ENCODE measurements at places on chromosomes 6 and 20.

DNA sequence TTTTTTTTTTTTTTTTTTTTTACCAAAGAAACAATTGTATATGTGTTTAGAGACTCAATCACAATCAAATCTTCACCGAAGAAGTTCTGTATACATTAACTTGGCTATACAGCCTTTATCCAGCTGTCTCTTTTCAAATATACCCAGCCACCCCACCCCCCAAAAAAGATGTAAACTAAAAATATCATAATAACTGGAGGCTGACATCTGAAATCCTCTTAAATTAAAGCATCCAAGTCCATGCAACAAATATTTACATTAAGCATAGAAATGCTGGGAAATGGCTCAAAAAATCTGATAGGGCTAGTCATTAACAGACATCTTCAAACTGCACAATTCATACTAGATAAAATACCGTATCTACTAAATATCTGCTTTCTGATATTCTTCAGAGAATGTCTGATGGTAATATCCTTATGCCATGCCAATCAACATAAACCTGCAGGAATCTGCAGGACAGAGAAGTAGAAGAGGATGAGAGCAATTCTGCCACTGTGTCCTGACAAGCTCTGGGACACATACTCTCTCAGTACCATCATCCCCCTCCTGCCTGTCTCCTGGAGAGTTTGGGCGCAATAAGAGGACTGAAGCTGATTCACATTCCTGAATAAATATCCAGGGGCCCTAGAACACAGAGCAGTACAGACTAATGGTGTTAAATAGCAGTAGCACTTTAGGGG, 152.4 kb downstream of the KIF6 start:
- DNase-seq, result no peak

DNA sequence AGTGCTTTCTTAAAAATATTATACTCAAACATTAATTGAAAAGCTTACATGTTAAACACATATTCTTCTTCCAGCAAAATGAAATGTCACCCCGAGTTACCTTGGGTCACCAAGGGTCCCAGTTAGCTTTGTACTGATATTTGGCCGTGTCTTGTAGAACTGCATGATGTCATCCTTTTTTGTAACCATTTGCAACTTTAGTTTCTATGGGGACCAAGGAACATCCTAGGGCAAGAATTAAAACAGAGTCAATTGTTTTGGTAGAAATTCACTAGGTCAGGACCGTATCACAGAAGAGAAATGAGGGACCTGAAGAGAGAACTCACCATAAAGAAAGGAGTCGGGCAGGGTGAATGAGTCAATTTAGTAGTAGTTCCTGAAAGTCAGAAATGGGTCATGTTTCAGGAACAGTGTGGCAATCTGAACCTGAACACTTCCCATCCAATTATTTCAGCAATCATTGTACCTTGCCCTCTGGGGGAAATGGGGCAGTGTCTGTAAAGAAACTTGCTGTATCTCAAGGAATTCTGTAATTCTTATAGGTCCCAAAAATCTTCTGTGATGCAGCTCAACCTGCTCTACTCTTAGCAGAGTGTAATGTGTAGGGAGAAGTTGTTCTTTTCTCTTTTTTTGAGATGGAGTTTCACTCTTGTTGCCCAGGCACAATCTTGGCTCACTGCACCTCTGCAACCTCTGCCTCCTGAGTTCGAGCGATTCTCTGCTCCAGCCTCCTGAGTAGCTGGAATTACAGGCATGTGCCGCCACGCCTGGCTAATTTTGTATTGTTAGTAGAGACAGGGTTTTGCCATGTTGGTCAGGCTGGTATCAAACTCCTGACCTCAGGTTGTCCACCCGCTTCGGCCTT, 5.3 kb upstream of the AKAP7 start:
- DNase-seq, result no peak

- no peak for DNase-seq
Measured at GRCh38 chr6:24412294-24412693, 9.6 kb downstream of the MRS2 start.

DNA sequence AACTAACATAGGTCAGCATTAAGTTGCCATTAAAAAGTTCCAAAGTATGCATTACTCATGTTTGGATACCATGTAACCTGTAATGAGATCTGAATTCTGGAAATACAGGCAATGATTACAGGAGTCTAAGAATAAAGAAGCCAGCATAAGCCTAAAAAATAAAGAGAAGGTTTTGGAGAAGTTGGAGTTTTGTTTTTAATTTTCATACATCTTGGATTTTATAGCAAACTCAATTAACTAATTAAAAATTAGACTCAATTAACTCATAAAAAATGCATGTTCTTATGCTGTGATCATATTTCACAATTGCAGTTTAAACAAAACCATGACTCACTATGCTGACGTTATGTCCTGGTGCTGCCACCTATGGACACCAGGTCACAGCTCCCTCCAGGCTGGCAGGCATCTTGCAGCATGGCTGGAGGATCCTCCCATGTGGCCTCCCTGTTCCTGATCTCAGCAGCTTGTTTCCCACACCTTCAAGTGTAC, 648.8 kb upstream of the AGPAT4 start:
- no peak for DNase-seq

DNA sequence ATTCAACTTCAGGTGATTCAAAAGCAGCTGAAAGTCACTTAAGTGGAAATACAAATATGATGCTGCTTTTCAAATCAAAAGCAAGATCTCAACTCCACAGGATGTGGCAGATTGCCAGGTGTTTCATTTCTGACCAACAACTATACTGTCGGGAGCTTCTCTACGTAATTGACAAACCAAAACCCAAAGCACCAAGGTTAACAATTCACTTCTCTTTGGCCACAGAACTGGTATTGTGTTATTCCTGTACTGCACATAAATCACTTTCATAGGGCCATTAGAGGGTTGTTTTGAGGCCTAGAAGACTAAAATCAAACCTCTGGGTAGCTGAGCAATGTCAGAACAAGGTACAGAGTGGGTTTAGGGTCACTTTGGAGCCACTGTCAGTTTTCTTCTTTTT, 169.7 kb downstream of the HAO1 start:
- DNase-seq, result no peak

- DNase-seq, result no peak
Measured at GRCh38 chr6:139295901-139296300, 4.1 kb upstream of the TXLNB start.

GRCh38 chr20:44187772-44188709, 1.1 kb upstream of the JPH2 start:
- DNase-seq, result no peak

- no peak for DNase-seq
Measured at GRCh38 chr6:169825558-169826225, 74.3 kb downstream of the ERMARD start.
